ENCODE measurements at places on chromosomes 7 and 10.
A peak's percentile ranks its signal among the peaks of the same experiment; 100 is the strongest.

DNA sequence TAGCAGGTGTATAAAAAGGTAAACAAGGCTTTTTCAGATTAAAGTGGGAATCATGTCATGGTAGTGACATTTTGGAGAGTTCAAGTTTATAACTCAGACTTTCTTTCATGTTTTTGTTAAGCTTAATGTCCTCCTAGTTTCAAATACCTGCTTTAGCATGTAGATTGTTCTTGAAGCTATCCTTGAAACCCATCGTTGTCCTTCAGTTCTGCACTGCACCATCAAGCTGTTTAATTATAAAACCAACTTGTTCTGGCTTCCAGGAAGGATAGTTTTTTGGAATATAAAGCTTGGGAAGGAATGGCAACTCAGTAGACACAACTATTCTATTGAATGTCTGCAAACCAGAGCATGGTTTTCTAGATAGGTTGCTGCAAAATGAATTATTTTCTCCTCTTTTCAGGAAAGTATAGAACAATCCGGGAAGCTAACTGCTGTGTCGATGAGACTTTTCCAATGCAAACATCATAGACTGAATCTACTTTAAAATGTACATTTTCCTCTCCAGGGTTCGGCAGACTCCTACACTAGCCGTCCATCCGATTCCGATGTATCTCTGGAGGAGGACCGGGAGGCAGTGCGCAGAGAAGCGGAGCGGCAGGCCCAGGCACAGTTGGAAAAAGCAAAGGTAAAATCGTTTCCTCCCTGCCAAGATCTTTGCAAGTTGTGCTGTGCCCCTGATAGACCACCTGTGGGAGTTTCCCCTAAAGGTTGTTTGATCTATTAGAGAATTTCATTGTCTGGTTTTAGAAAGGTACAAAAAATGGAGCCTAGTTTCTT is 249.8 kb downstream of the NSUN6 start:
- peak; percentile 66 for DNase-seq

DNA sequence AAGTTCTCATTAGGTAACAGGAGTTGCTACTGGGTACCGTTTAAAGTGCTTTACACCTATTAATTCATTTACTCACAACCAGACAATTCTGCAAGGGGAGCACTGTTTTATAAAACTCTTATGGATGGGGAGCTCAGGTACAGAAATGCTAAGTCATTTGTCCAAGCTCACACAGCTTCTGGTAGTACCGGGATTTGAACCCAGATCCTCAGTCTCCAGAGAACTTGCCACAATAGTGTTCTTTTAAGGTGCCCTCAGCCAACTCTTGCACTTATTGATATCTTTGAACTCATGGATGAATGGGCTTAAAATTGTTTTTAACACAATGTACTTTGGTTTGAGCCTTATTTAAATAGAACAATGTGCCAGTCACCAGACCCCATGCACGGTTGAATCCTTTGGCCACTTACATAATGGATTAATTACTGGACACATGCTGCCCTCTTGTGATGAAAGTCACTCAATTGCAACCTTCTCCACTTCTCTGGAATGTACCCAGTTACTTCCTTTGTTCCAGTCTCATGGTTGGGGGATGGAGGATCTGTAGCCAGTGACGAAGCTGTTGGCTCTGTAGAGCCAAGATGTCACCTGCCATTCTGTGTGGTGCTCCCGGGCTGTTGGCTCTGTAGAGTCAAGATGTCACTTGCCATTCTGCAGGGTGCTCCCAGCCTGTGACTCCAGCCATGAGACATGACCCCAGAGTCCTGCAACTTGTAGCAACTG is 65.6 kb downstream of the NOD1 start:
- DNase-seq: peak; percentile 91

DNA sequence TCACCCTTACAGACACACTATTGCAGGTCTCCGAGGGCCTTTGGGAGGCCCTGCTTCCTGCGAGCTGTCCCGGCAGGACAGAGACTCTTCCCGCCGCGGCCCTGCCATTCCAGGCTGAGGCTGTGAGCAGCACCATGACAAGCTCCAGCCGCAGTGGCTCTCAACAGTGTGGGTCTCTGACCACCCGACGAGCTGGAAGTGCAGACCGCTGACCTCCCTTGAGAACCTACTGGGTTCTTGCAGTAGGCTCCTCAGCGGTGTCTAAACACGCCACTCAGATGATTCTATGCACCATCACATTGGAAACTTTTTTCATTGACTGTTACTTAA is 303.4 kb downstream of the WDR37 start:
- no peak for DNase-seq

DNA sequence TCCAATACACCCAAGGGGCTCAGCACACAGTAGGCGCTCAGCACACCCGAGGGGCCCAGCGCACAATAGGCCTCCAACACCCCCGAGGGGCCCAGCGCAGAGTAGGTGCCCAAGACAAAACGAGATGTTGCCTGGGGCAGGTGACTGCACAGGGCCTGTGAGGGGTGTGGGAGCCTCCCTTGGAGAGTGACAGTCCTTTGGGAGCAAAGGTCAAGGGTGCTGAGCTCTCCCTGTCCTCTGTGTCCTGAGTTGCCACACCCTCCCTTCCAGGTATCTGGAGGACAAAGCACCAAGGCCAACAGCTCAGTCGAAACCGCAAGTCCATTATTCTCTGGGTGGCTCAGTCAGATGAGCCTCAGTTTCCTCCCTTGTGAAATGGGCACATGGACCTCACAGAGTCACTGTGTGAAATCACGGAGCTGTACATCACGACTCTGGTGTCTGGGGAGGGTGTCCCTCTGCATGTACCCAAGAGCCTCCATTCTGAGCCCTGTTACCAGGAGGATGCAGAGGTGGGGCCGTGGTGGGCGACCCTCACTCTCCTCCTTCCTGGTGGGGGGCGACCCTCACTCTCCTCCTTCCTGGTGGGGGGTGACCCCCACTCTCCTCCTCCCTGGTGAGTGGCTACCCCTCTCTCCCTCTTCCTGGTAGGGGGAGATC is 81.3 kb downstream of the FOXL3 start:
- no peak for DNase-seq

- DNase-seq: peak; percentile 19
Measured at GRCh38 chr7:120033114-120033513, 239.9 kb upstream of the KCND2 start.

DNA sequence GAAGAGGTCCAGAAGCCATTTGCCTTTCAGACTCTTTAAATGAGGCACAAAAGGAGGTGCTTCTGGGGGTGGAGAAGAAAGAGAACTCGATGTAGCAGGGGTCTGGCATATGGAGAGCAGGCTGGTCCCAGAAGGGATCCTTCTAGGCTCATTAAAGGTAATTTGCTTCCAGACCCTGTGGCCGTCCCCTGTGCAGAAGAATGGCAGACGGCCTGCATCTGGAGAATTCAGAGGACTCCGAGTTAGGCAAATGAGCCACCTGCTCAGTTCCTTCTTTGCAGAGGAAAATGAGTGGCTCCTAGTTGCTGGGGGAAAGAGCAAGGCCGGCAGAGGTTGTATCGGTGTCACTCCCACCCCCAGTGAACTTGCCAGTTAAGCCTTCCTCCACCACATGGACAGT is 73.8 kb upstream of the FAM180A start:
- no peak for DNase-seq

DNA sequence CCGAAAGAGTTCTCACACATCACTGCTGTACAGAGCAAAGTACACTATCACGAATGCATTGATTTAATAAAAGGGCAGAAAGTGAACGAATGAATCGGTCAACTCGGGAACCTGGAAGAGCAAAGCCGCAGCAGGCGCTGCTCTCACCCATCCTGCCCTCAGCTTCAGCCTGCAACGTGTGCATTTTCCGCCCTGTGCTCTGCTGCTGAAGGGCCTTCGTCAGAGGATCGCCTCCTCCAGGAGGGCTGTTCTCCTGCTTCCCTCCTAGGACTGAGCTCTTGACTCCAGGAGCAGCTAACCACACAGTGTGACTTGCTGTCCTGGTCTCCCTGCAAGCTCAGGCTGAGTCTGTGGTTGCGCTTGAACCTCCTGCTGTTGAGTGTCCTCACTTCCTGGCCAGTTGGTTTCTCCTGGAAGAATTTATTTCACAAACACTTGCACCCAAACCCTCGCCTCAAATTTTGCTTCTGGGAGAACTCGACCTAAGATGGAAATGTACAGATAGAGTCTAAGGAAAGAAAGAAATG is 473.0 kb upstream of the KLF6 start:
- DNase-seq: no peak

DNA sequence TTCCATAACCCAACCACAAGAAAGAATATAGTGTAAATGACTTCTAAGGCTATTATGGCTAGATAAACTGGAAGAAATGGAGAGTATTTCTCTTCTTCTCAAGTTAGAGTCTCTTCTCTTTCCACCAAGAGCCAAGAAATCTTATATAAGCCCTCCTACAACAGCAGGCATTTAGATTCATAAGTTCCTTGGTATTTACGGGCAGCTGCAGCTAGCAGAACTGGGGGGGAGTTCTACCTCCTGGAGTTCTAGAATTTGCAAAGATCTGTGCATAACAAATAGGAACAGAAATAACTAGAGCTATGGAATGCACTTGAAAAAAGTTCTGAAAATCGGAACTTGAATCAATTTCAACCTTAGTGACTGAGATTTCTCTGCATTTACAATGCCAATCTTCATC is 715.2 kb upstream of the GRM3 start:
- no peak for DNase-seq

- no peak for DNase-seq
Measured at GRCh38 chr7:2537981-2538851, 17.1 kb downstream of the BRAT1 start.

DNA sequence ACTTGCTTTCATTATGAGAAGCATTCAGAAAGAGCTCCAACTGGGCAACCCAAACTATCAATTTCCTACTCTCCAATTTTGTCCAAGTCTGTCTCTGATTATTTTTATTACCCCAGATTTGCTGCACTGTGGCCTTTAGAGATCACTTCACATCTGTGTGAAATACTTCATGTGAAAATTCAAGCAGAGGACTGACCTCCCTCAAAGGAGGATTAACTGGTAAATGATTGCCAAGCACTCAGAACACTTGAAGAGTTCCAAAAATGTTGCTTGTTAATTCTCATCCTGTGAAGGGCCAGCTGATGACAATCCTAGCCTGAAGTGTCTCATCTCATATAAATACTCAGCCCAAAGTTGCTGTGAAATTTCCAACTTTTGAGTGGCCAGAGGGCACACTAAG is 182.8 kb upstream of the DGKB start:
- DNase-seq: no peak

GRCh38 chr10:123357421-123357930 is 203.3 kb downstream of the BUB3 start:
- DNase-seq: no peak

DNA sequence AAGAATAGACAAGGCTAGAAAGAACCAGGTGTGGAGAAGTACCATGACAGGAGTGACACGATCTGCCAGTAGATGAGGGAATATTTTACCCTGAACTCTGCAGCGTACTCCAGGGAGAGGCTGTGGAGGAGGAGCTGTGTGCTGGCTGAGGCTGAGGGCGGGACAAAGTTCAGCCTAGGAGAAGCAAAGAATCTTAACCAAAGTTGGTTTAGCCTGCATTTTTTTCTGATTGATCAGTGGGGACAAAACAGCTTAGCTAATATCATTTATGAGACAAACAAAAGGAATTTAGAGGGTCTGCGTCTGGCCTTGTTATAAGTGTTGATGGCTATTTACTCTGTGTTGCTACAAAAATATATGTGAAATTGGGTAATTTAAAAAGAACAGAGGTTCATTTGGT is 5.2 kb upstream of the NPSR1 start:
- DNase-seq: no peak

DNA sequence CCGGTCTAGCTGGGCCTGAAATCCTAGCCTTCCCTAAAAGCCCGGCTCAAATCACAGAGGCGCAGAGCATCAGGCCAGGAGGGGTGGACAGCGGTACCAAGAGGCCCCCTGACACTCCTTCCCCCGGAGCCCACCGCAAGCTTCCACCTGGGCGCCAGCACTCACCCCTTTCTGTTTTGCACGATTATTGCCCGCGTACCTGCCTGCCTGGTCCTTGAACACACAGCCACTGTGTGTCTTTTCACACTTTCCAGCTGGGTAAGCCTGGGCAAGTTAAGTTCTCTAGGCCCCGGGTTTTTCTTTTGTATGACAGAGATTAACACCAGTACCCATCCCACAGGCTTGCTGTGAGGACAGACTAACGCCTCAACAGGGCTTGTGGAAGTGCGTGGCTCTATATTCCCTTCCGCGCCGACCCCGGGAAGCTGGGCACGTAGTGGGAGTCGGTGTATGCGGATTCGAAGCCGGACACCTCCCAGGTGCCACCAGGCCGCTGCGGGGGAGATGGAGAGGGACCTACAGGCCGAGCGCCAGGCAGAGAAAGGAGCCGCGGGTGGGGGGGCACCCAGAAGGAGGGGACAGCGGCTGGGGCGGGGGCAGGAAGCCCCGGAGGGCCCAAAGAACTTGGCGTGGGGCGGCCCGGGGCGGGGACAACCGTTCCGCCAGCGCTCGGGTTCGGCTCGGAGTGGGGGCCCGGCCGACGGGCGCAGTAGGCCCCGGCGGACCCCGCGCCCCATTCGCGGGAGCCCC is 792 bp downstream of the ZNF746 start:
- DNase-seq: no peak

GRCh38 chr10:79386637-79387465 is 39.6 kb downstream of the PPIF start:
- peak; percentile 79 for DNase-seq

- DNase-seq: no peak
Measured at GRCh38 chr7:96167424-96167823, 154.5 kb downstream of the SLC25A13 start.

- DNase-seq: no peak
Measured at GRCh38 chr10:123858907-123859652, 32.5 kb downstream of the CPXM2 start.

- no peak for DNase-seq
Measured at GRCh38 chr7:30648744-30649540, 33.3 kb downstream of the CRHR2 start.

DNA sequence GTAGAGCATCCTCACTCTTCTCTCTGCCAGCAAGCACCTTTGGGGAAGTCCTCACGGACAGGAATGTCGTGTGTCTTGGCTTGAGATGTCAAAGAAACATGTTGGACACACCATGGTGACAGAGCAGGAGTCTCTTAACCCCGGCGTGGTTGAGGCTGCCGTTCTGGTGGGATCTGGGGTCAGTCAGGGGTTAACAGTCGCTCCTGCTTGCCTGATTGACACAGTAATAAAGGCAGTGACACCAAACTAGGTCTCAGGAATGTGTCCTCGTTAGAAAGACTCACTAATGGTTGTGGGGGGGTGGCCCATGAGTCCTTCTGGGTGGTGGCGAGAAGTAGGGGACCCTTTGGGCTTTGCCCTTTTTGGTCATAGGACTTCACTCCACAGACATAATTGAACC is 69.0 kb downstream of the TCF7L2 start:
- DNase-seq: no peak

- DNase-seq: no peak
Measured at GRCh38 chr7:126698446-126698845, 554.3 kb downstream of the GRM8 start.

- no peak for DNase-seq
Measured at GRCh38 chr10:102761981-102762380, 18.2 kb downstream of the WBP1L start.

DNA sequence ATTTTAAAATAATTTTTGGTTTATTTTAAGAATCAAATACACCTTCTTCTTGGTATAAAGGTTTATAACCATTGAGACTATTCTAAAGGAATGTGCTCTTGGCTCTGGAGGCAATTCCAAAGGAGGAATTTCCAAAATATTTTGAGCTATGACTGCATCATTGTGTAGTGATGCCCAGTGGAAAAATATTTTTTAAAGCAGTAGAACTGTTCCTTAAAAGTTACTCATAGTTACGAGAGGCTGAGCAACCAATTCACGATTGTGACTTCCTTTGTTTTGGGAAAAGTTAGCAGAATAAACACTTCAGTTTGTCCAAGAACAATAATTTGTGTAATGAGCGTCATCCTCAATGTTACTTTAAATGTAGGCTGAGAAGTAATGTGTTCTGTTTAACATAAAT is 233.6 kb downstream of the BAMBI start:
- DNase-seq: no peak

GRCh38 chr7:142454862-142455261 is 197.0 kb upstream of the PRSS58 start:
- DNase-seq: no peak
